Stimulated activated CD8-positive, alpha-beta memory T cell treated with anti-CD3 and anti-CD28 coated beads, Interleukin-2, amount 100 ng/mL, for 48 hours (primary cell): ENCODE measurements at places on chromosomes 7 and 10.

GRCh38 chr10:27383595-27384542 lies 120.2 kb upstream of the RAB18 start:
- DNase-seq, result no peak

- no peak for DNase-seq
Measured at GRCh38 chr10:89921403-89921802, 220.0 kb downstream of the KIF20B start.

- DNase-seq, result no peak
Measured at GRCh38 chr7:112105584-112106530, 100.3 kb downstream of the DOCK4 start.

DNA sequence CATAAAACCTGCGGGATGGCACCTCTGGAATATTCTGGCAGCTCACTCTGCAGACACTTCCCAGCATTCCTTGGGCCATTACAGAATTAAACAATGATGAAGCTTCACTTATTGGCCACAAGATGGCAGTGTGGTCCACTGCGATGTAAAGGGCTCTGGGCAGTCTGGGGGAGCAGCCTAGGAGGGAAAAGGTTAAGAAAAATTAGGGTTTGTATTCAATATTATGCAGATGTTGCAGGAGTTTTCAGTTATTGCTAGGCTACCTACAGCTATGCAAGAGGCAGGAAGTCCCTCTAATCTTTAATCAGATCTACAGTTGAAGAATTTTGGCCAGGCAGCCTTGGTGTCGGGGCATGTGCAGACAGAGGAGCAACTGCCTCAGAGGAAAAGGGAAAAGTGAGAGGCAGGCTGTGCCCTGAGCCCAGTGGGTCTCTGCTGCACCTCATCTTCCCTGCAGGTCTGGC lies 233.2 kb upstream of the PRSS1 start:
- DNase-seq, result no peak

DNA sequence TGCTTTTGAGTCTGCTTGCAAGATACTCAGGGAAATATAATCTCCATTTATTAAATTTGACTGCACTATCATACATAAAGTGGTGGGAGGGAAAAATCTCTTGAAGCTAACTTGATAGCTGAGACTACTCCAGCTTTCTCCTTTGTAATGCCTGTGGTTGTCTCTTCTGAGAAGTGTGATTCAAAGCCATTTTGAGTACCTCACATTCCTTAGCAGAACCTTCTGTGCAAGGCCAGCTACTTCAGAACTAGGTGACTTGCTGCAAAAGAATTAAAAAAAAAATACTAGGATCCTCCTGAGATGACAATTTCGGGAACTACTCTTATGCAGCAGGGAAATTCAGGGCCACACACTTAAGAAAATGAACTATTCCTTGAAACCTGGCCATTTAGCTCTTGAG lies 294.8 kb downstream of the MDFIC start:
- no peak for DNase-seq

DNA sequence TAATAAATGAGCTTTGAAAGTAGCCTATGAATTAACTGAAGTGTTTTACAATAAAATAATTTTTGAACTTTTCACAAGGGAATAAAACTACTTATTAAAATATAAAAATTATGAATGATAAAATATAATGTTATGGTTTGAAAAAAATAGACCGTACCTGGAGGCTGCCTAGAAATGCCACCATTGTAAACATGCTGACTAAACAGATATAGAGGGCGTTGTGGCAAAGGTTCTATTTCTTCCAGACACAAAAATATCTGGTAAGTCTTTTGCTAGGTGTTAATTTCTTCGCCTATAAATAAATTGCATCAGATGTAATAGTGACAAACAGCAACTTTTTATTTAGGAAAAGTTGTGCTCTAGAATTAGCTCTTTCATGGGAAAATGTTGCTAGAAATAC lies 11.2 kb downstream of the PPP1R3A start:
- no peak for DNase-seq

DNA sequence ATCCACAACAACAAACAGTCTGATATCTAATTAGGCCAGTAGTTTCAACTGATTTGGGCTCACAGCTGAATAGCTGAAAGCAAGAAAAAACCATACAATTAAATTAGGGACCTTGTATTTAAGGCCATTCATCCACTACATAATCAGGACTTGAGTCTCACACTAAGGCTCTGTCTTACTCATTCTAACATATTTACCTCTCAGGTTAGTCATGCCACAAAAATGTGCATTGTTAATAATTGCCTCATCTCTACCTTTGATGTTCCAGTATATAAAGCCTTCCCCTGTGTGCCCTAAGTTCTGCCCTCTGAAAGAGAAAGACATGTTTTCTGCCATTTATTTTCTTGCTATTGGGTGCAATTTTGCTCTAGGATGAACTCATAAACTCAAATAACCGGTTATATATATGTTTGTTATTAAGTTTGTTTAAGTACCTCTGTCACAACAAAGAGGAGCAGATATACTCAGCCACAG lies 5.3 kb upstream of the C1GALT1 start:
- DNase-seq, result no peak

- DNase-seq, result no peak
Measured at GRCh38 chr10:67618116-67618515, 77.9 kb downstream of the CTNNA3 start.
